ENCODE measurements at places on chromosomes 7 and 10.
A peak's percentile ranks its signal among the peaks of the same experiment; 100 is the strongest.

- no peak for DNase-seq
Measured at GRCh38 chr7:15463801-15464666, 97.8 kb downstream of the AGMO start.

GRCh38 chr10:113038183-113038582 lies 88.1 kb downstream of the TCF7L2 start:
- DNase-seq, result no peak

- DNase-seq, result peak; percentile 79
Measured at GRCh38 chr10:27819781-27820531, 74.3 kb upstream of the MKX start.

- DNase-seq, result no peak
Measured at GRCh38 chr10:12160664-12161063, 31.2 kb downstream of the SEC61A2 start.

Measured in urothelium cell line (cell line).